ENCODE measurements at places on chromosomes 3 and 15.
A peak's percentile ranks its signal among the peaks of the same experiment; 100 is the strongest.

DNA sequence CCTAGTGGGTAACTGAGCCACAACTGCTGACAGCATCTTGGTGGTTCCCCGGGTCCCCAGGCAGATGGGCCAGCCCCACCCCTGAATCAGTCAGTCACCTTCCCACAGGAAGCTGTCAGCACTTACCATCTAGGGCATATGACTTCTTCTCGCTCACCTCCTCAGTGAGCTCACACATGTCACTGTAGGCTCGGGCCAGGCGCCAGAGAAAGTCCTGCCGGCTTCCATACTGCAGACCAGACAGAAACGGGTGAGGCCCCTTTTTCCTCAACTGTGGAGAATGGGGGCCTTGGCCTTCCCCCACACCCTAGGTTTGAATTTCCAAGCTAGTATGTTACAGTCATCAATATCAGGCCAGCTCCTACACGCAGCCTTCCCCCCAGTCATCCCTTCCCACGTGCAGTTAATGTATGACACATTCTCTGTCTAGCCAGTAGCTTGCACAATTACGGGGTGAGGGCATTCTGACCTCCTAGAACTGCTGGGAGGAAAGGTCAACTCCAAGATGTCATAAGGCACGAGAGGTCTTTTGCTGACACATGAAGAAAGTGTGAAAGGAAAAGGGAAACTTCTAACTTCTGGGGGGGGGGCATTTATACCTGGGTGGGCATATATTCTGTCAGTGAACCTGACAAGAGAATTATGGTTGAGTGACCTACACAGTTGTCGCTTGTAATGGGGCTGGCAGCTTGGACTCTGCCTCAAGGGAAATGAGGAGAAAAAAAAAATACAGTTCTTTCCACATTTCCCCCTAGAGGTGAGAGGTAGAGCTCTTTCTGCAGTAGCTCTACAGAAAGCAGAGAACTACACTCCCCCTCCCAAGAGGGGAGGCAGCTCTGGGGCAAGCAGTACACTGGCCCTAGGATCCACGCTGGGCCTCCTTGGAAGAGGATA is 10.9 kb downstream of the RMDN3 start:
- peak; percentile 31 for DNase-seq

- DNase-seq: no peak
Measured at GRCh38 chr15:88115486-88116152, 140.9 kb downstream of the NTRK3 start.

GRCh38 chr3:179806177-179806576 is 153.3 kb downstream of the USP13 start:
- DNase-seq: no peak

DNA sequence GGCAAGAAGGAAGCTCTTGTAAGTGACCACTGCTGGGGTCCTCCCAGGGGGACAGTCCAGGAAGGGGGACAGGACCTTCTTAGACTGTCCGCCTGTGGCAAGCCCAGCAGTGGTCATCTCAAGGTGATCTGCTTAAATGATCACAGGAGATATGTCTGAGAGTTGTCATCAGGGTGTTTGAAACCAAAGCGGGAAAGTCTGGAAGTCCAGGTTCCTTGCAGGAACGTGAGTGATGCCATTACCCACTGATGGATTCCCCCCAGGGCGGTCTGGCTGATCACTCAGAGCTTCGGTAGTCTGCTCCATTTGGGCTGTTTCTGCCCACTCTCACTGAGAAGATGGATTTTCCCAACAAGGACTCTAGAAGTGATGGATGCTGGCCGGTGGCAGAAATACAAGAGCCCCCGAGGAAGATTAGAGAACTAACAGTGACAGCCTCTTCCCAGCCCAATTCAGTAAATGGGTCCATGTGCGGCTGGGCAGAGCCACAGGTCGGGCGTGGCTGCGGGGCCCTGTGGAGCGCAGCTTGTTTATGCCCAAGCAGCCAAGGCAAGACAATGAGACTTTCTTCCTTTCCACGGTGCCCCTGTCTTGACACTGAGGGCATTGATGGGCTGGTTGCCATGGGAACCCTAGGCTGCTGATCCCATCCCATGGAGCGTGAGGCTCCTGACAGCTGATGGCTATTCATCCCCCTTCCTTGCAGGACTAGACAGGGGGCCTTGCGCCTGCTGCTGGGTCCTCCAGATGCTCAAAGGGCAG is 9.5 kb downstream of the PCSK6 start:
- no peak for DNase-seq

- no peak for DNase-seq
Measured at GRCh38 chr15:88036154-88036839, 220.2 kb downstream of the NTRK3 start.

DNA sequence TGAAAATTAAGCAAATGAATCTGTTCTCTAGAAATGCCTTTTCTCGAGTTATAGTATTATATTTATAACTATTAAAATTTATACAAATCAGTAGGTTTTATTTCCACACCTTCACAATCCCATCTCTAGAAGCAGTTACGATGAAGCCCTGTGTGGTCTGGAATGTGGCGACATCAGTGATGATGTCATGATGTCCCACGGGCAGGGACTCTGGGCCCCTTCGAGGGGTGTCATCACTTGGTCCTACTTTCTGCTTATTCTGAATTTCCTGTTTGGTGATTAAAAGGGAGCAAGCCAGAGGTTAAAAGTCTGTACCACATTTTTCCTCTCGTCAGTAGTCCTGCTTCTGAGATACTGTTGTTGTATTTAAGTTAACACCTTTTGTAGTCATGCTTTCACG is 67.4 kb downstream of the PIK3R4 start:
- no peak for DNase-seq
